NCI-H460 (cell line): ENCODE measurements at places on chromosomes 1 and 21. TPM values are rescaled to one million over a fixed set of nuclear protein-coding genes. Genes with fewer than 3 reads are reported as not detected.

- DNase-seq, result no peak
Observed at GRCh38 chr1:222654849-222655248, 37.0 kb downstream of the MIA3 start.

- no peak for DNase-seq
Observed at GRCh38 chr1:7561936-7562728, 209.0 kb upstream of the VAMP3 start.

DNA sequence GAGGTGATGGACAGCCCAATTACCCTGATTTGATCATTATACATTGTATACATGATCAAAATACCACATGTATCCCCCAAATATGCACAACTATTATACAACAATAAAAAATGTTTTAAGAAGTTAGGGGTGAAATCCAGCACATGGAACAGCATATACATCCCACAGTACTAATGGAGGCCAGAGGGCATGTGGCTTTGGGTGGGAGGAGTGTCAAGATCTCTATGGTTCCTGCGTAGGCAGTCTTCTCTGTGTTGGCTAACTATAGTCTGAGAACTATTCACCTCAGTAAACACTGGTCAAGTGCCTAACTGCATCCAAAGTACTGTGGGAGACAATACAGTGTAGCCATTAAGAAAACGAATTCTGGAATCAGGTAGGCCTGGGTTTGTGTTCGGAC lies 74.1 kb downstream of the GADD45A start:
- no peak for DNase-seq

Gene GRHL3
- 3.1 and 3.3 TPM in 2 replicates for total RNA-seq

Gene ANKRD65
- total RNA-seq, result 0.15 TPM in 1 of 2 replicates, not detected in the other

Gene HMGCL
- 29.1 and 30.0 TPM in 2 replicates for total RNA-seq
